NCI-H2107 (cell line): ENCODE measurements at places on chromosomes 11 and 22.

GRCh38 chr11:3135481-3136440 lies 29.3 kb downstream of the OSBPL5 start:
- no peak for DNase-seq

GRCh38 chr22:20803696-20804324 lies 29.9 kb downstream of the SERPIND1 start:
- no peak for DNase-seq

- DNase-seq = no peak
Observed at GRCh38 chr22:20256551-20257211, 11.4 kb downstream of the RTN4R start.

DNA sequence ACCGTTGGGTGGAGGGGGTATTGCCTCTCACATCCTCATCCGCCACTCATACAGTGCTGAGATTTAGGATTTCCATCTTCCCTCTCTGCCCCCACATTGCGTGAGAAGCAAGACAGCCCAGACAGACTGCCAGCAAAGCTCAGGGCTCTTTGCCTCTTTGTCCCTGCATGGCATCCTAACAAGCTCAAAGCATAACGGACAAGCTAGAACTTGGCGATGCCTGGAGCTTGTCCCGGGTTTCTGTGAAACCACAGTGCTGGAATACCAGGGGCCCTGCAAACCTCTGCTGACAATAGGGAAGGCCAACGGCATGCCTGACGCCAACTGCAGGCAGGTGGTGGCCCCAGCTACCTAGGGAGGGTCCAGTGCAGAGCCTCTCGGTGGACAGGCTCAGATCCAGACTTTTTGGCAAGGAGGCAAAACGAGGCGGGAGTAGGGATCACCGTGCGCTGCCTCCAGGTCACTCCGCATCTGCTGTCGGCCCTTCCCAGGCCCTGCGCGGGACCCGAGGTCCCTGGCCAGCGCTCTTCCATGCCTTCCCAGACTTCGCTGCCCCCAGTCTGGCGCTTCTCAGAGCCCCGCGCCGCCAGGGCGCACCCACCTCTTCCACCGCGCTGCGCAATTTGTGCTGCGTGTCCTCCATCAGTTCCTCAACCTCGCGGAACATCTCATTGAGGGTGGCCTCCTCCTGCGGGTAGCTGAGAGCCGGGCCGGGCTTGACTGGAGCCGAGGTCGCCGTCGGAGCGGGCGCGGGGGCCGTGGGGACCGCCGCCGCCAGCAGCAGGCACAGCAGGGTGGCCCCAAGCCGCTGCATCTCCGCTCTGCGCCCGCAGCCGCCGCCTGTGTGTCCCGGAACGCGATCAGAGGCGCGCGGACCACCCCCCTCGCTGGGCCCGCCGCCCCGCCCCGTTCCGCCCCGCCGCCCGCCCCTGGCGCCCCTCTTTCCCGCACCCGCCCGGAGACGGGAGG lies at the start of gene DKK3:
TSS of gene DKK3 (minus strand) at position 858 of the 969 bp plus-strand sequence. CDS start at position 814, 44 bp downstream.
- no peak for DNase-seq

- no peak for DNase-seq
Observed at GRCh38 chr11:126421271-126421671, 65.8 kb downstream of the ST3GAL4 start.

DNA sequence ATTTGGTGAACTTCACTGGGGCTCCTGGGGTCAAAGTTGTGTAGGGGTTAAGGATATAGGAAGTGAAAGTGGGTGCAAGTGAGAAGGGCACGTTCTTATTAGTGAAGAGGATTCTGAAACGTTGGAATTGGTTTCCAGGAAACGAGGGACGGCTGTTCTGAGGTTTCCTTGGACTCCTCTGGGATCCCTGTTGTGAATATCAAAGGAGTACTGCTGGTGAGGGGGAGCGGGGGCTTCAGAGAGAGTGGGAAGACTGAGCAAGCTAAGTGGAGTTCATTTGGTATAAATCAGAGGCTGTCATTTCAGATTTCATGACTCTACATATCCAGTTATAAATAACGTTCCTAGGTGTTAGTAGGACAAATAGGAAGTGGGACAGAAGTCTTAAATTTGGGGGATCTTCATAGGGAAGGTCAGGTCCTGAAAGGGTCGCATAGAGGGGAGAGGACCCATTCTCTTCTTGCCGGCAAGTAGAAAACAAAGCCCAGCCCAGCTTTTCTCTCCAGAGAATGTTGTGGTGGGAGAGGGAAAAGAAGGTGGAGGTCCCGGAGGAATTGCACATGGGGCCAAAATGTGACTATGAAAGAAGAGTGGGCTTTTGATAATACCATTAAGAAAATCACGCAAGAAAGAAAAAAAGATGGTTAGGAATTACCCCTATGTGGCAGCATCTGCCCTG lies 1.1 kb upstream of the NELL1 start:
- DNase-seq = no peak

GRCh38 chr22:30890686-30891442 lies 77.7 kb downstream of the MORC2 start:
- DNase-seq = no peak

- DNase-seq = peak; percentile 83
Observed at GRCh38 chr11:72227316-72228228, 3.0 kb downstream of the INPPL1 start.

GRCh38 chr11:34036456-34036855 lies 15.1 kb upstream of the CAPRIN1 start:
- no peak for DNase-seq

- DNase-seq = no peak
Observed at GRCh38 chr11:35608502-35608901, 9.8 kb upstream of the FJX1 start.

DNA sequence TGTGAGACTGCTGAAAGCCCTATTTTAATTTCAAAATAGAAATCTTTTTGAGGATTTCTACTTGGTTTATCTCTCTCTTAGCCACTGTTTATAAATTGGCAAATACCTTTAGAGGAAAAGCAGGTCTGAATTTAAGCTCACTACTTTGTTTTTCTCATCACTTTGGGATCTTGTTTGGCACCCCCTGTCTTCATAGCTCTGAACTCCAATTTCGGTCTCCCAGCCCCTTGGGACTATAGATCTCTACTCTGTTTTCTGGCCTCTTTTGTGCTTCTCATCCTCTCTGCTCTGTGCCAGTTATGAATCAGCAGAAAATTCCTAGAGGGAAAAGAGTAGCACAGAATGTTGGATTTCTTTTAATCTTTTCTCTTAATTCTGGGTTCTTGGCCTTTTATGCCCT lies 118.3 kb downstream of the CYP2R1 start:
- DNase-seq = no peak

- DNase-seq = no peak
Observed at GRCh38 chr11:13884158-13884799, 78.2 kb upstream of the SPON1 start.

- DNase-seq = no peak
Observed at GRCh38 chr11:30861064-30861463, 274.9 kb upstream of the MPPED2 start.

GRCh38 chr22:24384131-24384530 lies 43.3 kb upstream of the ADORA2A start:
- no peak for DNase-seq

GRCh38 chr22:47166033-47166404 lies 403.6 kb downstream of the TBC1D22A start:
- DNase-seq = no peak

- no peak for DNase-seq
Observed at GRCh38 chr11:12723421-12724300, 49.4 kb downstream of the TEAD1 start.

DNA sequence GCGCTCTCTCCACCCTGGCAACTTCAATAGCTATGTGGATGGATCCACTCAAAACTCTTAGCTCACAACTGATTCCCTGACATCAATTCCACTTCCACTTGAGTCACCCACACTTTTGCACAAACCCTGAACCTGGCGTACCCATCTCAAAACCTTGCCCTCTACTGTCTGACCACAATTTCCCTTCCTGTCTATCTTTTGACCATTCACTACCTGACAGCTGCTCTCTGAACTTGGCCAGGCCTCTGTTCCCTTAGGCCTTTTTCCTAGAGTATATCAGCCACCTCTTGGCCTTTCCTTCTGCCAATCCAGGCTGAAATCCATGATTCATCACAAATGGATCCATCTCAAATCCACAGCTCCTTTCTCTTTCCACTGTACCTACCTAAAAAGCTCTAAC lies 106.0 kb downstream of the RPL27A start:
- DNase-seq = no peak

GRCh38 chr22:41862530-41863266 lies 29.8 kb downstream of the SREBF2 start:
- DNase-seq = no peak

DNA sequence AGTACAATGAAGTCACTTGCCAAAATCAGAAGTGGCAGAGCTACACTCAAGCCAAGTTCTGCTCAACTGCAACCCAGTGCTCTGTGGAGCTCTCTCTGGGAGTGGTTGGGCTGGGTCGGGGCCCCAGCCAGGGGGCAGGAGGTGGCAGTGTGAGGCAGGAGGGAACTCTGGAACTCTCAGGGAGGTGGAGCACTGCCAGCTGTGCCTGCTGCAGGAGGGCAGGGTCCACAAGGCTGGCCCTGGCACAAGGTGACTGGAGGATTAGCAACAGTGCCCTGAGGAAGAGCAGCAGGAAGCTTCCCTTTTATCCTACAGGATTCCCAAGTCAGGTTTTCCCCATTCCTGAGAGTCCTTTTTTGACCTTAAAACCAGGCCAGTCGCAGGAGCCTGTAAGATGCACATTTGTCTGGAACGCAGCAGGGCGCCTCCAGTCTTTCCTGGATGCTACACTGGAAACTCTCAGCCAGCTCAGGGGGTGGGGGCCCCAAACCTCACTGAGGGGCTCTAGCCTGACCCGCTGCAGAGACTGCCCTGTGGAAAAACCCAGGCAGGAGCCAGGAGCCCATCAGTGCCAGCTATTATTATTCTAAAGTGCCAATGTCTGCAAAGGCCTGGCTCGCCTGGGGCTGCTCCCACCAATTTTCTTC lies 31.8 kb downstream of the DKK3 start:
- DNase-seq = no peak

GRCh38 chr11:20438637-20439036 lies 51.1 kb downstream of the PRMT3 start:
- DNase-seq = no peak

DNA sequence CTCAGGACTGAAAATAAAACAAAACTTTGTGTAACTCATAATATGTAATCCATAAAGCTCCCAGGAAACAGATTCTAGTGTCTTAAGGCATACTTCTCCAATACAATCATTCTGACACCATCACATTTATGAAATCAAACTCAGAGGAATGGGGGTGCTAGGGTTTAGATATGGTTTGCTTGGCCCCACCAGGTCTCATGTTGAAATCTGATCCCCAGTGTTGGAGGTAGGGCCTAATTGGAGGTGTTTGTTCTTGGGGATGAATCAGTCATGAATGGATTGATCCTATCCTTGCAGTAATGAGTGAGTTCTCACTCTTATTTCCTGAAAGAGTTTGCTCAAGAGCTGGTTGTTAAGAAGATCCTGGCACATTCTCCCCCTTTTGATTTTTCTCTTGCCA lies 380.9 kb downstream of the ETS1 start:
- DNase-seq = no peak

GRCh38 chr11:119481667-119482400 lies 58.9 kb upstream of the THY1 start:
- no peak for DNase-seq

DNA sequence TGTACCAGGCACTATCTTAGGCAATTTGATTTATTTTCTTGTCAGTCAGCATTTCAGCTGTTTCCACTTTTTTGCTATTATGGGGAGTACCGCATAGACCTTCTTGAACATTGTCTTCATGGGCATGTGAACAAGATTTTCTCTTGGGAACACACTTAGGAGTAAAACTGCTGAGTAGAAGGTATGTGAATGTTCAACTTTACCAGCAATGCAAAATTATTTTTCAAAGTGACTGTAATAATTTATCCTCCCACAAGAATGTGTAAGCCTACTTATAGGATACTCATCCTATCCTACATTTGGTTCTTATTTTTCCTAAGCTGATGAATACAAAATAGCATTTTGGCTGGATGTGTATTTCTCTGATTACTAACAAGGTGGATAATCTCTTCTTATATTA lies 132.0 kb upstream of the NAV2 start:
- DNase-seq = no peak

DNA sequence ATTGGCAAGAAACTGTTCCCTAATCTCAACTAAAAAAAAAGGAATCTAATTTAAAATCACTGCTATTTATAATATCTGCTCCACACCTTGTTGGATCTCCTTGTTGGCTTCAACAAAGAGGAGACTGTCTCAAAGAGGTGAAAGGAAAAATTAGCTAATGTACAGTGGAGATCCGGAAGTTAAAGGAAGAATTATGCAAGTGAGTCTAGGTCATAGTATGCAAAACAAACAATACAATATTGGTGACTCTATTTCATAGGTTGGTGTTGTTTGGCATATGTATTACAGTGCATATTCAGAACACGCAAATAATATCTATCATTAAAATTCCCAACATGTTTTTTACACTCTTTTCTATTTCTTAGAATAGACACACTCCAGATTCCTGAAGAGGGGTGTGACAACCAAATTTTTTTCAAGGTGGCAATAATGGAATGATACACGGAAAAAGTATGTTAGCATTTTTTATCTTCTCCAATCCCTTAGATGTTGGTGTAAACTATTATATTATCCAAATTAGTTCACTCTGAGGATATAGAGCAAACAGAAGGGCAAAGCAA lies 685.3 kb downstream of the KCNA4 start:
- DNase-seq = no peak

GRCh38 chr11:85946221-85946620 lies 91.0 kb downstream of the CCDC83 start:
- DNase-seq = no peak

DNA sequence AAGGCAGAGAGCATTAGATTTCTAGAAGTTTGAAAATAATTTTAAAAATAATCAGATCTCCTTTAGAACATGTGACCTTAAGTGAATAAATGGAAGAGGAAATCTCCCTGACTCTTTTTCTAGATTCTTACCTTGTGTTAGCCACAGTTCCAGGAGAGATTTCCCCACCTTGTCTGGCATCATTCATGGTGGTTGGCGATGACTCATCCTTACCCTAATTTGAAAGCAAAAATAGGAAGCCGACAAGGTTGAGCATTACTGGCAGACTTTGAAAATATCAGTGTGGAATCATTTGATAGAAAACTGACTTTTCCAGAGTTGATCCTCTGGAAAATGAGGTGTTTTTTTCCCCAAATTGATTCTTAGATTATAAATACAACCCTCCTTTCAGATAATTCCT lies 48.1 kb downstream of the CNTN5 start:
- DNase-seq = no peak

DNA sequence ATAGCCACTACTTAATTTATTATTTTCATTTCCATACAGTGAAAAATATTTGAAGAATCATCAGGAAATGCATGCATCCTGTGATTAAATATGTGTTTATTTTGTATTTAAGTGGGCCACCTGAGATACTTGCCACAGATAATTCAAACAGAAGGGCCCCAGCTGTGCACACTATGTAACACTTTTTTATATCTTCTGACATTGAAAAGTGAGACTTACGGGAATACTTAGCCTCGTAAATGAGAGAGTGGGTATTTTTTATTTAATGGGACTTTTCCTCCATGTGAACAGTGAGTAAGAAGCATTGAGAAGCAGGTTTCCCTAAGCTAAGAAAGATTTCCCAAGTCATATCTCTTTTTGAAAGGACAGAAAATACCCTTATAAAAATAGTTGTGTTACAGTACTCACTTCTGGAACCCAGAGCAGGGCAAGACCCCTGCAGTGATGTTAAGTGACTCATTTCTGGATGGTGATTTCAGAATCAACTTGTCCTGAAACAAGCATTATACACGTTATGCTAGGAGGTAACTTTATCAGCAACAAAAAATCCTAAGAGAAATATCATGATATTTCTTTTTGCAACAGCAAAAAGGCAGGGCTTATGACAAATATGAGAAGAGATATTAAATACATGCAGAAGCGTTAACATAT lies 478.1 kb upstream of the CHORDC1 start:
- no peak for DNase-seq
